ENCODE measurements at places on chromosomes 7 and 10. TPM values are rescaled to one million over a fixed set of nuclear protein-coding genes. Genes with fewer than 3 reads are reported as not detected.

GRCh38 chr10:49010295-49010694 lies 70.7 kb upstream of the LRRC18 start:
- DNase-seq, result no peak

GRCh38 chr10:97197030-97197500 lies 11.3 kb upstream of the SLIT1 start:
- DNase-seq, result no peak

- DNase-seq, result no peak
These were observed 12.5 kb downstream of the ADRA2A start for GRCh38 chr10:111089293-111089692.

The NPC1L1 gene
- 2.2 TPM for total RNA-seq

DNA sequence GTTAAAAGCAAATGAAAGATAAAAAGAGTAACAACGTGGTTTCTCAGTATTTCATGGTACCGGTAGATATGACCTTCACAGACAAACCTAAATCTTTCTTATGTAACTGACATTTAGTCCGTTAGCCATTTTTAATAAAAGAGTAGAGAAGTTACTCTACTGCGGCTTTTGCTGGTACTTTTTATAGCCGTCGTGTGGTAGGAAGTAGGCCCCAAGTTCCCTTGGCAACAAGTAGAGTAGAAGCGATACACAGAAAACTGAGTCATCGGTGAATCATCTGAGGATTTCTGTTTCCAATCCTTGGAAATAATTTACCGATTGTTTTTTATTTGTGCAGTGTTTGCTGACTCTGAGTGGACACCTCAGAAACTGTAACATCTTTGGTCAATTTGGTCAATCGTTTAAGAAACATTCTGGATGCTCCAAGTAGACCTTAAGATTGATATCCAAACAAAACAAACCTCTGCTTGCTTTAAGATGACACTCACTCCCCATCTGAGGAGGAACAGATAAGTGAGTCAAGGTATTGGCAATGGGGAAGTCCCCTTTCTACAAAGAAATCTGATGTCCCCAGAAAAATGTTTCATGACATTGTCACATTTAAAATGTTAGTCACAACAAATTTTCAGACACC lies 63.9 kb upstream of the AHR start:
- no peak for DNase-seq

DNA sequence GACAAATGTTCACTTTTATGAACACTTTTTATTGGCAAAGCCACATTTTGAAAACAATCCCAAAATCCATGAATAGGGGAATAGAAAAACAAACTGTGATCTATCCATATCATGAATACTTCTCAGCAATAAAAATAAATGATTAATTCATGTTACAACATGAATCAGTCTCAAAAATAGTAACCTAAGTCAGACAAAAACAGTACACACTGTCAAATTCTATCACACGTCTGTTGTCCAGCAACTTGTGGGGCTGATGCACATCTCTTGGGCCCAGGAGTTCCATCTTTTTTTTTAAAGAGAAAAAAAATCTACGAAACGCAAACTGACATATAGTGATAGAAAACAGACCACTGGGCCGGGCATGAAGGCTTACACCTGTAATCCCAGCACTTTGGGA lies 71.0 kb downstream of the LARP4B start:
- no peak for DNase-seq

DNA sequence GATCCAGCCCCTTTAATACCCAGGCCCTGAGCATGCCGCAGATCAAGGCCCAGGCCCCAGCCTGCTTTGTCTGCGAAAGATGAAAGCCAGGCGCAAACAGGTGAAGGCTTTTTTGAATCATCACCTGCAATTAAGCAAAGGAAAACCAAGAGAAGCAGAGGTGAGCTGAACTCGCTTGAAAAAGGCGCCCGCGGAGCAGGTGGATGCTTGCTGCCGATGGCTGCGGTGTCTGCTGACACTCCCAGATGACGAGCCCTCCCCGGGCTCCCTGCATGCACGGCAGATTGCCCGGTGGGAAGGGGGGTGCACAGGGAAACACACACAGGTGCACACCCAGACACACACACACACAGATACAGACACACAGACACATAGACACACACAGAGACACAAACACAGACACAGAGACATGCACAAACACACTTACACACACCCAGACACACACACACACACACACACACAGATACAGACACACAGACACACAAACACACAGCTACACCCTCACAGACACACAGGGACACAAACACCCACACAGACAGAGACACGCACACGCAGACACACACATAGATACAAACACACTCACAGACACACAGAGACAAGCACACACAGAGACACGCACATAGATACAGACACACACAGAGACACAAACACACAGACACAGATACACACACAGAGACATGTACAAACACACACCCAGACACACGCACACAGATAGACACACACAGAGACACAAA lies 142.6 kb upstream of the RNF32 start:
- no peak for DNase-seq

GRCh38 chr10:76864922-76865321 lies 772.7 kb downstream of the KCNMA1 start:
- DNase-seq, result no peak

DNA sequence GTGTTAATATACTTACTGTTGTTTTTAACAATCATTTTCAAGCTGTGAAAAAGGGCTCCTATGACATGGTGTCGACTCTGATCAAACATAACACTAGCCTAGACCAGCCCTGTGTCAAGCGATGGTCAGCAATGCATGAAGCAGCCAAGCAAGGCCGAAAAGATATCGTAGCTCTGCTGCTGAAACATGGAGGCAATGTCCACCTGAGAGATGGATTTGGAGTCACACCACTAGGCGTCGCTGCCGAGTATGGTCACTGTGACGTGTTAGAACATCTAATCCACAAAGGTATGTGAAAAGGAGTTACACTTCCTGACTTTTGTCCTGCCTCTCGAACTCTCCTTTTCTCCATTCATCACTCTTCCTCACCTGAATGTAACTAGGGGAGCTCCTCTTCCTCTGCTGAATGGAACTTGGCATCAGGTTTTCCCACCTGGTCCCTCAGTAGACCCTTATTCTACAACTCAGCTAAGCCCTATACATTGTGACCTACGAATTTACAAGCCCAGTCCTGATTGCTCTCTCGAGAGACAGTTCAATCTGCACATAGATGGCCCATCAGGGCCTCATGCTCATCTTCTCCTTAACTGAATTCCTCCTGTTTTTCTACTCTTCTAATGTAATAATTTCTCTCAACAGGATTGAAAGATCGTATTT lies 23.0 kb downstream of the ASB15 start:
- no peak for DNase-seq

The VPS50 gene
- 18.1 TPM for total RNA-seq

The AKR1B1 gene
- 97.4 TPM for total RNA-seq

DNA sequence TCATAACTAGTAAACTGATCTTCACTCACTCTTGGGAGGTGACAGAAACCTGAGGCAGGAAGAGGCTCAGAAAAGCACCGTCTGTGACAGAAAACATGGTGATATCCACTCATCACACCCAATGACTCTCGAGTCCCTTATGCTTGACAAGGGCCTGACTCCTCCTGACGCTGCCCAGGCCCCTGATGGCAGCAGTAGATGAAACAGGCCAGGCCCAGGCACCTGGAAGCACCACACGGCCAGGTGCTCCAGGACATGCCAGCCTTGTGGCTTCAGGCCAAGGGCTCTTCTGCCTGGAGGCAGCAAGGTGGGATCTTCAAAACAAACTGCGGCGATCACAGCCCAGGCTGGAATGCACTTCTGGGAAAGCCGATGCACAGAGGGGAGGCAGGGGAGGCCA lies 89.3 kb downstream of the MAD1L1 start:
- DNase-seq, result no peak

The ACTR3C gene
- 0.14 TPM for total RNA-seq

DNA sequence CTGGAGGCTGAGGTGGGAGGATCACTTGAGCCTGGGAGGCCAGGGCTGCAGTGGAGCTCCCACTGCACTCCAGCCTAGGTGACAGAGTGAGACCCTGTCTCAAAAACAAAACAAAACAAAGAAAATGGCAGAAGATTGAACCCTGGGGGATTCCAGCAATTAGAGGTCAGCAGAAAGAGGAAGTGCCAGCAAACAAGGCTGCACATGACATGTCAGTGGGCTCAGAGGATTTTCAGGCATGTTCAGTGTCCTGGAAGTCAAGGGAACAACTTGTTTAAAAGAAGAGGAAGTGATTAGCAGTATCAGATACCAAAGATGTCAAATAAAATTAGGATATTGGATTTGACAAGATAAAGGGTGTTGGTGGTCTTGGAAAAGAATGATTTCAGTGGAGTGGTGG lies 32.3 kb downstream of the RAB18 start:
- no peak for DNase-seq

- no peak for DNase-seq
These were observed 19.8 kb downstream of the HNRNPA2B1 start for GRCh38 chr7:26180792-26181198.

GRCh38 chr10:6171881-6172695 lies 30.6 kb upstream of the PFKFB3 start:
- DNase-seq, result peak; percentile 45

GRCh38 chr10:132510174-132510611 lies 27.4 kb upstream of the INPP5A start:
- no peak for DNase-seq

The PARD3 gene
- total RNA-seq, result 16.7 TPM

DNA sequence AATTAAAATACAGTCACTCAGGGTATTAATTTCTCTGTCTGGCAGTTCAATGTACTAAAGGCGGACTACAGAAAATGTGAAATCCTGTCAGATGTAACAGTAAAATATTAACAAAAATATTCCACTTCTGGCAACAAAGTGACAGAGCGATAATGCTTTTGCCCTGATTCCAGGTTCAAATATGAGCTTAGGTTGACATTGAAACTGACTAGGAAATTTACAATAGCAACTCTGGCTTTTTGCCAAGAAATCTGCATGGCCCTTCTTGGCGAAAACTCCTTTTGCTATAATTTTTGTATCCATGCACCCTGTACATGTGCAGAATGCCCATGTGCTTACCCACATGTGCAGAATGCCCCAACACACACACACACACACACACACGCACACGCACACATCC lies 552.2 kb downstream of the MDFIC start:
- no peak for DNase-seq

DNA sequence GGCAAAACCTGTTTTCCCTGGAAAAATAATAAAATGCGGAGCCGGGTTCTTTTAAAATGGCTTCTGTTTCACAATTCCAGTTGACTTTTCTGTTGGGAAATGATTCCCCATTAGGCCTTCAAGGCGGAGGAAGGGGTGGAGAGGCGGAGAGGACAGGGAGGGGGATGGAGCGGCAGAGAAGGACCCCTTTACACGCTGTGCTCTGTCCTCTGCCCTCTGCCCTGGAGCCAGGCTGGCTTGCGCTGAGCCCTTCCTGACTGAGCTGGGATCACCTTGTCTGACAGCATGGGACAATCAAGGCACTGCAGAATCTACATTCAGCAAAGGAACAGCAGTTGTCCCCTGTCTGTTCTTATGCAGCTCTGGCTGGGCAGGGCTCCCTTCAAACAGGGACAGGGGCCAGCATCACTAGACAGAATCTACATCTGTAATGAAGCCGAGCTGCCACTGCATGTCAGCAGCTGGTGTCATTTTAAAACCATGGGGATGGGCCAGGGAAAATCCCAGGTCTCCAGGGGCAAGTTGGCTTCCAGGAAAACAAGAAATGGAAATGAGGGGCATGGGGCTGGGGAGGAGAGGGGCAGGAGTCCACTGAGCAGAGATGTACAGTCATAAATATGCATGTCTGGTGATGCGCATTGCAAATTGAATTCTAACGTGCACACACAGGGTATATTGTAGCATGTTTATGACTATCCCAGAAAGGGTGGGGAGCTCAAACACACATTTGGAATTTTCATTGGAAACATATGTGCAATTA lies 120.0 kb downstream of the MKX start:
- no peak for DNase-seq

The LIPN gene
- total RNA-seq, result not detected

The FEZF1 gene
- total RNA-seq, result not detected

- DNase-seq, result no peak
These were observed 44.1 kb upstream of the GATAD1 start for GRCh38 chr7:92402920-92403759.

DNA sequence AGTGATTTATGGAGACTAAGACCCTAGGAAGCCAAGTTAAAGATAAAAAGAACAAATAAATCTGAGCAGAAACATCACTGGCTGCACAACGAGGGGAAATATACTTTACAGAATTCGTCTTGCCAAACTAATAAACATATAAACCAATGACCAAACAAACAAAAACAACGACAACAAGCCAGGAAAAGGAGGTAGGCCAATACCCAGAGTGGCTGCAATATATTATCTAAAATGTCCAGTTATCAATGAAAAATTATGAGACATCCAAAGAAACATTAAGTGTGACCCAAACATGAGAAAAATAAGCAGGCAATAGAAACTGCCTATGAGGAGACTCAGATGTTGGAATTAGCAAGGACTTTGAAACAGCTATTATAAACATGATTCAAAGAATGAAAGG lies 81.0 kb downstream of the PKD1L1 start:
- DNase-seq, result no peak

- no peak for DNase-seq
These were observed 8.0 kb upstream of the PKD1L1 start for GRCh38 chr7:47956220-47956619.

DNA sequence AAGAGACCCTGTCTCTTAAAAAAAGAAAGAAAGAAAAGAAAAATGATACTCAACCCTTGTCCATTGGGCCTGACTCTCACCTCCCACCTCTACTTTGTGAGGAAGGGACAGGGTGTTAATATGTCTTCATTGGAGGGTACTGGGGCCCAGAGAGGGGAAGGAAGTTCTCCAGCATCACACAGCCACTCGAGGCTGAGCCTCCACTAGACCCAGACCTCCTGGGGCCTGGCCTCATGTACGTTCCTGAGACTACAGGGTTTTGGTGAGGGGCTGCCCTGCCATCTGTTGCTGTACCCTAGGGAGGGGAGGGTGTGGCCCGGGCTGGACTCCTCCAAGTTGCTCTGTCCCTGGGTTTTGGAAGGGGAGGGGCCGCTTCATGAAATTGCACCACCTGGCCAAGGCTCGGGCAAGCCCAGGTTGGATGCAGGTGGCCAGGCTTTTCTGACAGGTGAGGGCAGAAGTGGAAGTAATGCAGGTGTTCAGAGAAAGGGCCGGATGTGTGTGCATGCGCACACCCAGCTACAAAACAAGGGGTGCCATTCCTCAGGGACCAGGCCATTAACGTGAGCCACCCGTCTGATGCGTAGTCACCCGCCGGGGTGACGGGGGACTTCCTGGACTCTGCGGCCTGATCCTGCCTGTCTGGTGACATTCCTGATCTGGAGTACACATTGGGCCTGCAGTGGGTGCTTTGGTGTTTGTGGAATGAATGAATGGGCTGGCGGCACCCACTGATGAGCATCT lies 21.7 kb downstream of the GTF2IRD1 start:
- no peak for DNase-seq

The SPDYE16 gene
- 0.28 TPM for total RNA-seq
